ENCODE measurements at places on chromosomes 6 and 20. TPM values are rescaled to one million over a fixed set of nuclear protein-coding genes. Genes with fewer than 3 reads are reported as not detected.

The RAB44 gene
- not detected for total RNA-seq

The TFAP2A gene
- 9.0 TPM for total RNA-seq

The SIM1 gene
- total RNA-seq, result not detected

The SMOC2 gene
- not detected for total RNA-seq

The CST1 gene
- total RNA-seq, result 0.68 TPM

The MICB gene
- total RNA-seq, result 34.4 TPM

The ULBP1 gene
- 0.20 TPM for total RNA-seq

The ZBTB12 gene
- total RNA-seq, result 1.4 TPM

GRCh38 chr6:148517470-148517869 is 174.8 kb downstream of the SASH1 start:
- DNase-seq, result no peak

- DNase-seq, result no peak
These were observed 19.2 kb upstream of the LMBRD1 start for GRCh38 chr6:69816026-69816425.

DNA sequence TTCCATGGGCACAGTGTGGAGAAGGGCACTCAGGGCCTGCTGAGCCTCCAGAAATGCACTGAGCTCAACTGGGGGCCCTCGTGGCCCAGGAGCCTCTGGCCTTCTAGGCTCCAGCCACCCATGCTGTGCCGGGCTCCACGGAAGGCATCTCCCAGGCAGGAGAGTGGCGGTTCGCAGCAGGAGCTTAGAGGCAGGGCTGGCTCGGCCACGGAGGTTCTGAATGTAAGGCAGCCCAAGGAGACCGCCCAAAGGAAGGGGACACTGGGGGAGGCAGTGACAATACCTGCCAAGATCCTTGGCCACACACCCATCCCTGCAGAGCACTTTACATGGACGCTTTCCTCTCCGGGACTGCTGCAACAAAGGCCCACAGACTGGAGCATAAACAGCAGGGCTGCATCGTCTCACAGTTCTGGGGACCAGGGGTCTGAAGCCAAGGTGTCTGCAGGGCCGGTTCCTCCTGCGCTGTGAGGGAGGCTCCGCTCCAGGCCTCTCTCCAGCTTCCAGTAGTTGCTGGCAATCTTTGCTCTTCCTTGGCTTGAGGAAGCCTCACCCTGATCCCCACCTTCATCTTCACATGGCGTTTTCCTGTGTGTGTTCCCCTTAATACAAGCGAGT is 128.2 kb upstream of the CDH4 start:
- no peak for DNase-seq

DNA sequence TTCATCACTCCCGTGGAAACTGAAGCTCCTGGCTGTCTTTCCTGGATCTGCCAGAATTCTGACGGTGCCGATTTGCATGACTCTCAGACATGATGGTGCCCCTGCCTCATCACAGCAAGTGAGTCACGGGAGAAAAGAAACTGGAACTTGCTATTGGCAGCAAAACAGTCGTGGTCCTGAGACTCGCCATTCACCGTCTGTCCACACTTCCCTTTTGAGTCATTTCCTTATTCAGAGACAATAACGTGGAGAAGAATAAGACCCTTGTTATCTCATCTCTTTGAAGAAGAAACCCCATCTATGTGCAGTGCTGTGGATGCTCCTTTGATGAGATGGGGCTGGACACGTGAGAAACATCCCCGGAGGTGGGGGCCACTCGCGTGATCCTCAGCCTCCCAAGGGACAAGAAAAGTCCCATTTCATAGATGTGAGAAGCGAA is 4.2 kb downstream of the GPR31 start:
- peak; percentile 80 for DNase-seq

DNA sequence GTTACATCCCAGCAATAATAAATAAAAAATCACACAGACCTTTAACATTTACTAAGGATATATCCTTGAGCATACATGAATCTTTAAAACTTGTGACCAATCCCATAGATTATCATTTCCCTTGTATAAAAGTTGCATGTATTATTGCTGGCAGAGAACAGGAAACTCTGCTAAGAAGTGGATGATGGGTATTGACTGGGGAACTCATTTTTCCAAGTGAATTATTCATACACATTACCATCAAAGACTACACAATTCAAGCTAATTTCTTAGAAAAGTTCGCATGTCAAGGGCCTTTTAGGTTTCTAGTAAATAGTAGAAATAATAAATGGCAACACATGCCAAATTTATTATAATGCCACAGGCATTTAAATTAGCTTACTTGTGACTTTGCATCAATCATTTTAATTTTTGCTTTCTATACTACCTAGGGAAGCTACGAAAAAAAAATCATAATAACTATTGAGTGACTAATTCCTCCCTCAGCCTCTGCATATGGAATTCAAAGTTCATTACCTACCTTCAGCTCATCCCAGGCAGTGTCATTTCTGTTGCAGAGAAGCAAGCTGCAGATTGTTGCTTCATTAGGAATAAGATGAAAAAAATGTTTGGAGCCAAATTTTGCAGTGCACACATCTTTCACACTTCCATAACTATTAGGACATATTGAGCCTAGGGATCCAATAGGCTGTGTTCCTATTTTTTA is 25.8 kb downstream of the MKKS start:
- DNase-seq, result no peak

- DNase-seq, result no peak
These were observed 10.9 kb upstream of the SLC22A7 start for GRCh38 chr6:43286980-43287716.

DNA sequence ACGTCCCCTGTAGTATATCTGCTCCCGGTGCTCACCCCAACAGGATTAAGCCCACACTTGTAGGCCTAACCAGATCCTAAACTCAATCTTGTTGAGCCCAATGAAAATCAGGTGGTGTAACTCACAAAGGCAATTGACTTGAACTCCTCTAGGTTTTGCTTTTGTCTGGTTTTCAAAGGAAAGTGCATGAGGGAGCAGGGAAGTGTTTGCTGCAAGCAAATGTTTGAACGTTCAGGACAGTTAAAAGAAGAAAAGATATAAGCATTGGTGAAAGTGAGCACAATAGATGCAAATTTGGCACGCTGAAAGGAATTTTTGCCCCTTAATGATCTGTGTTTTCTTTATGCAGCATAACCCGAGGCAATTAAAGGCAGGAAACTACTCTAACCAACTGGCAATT is 212.6 kb downstream of the PLCB1 start:
- DNase-seq, result no peak

- DNase-seq, result no peak
These were observed 39.4 kb upstream of the ZBP1 start for GRCh38 chr20:57659517-57660180.

DNA sequence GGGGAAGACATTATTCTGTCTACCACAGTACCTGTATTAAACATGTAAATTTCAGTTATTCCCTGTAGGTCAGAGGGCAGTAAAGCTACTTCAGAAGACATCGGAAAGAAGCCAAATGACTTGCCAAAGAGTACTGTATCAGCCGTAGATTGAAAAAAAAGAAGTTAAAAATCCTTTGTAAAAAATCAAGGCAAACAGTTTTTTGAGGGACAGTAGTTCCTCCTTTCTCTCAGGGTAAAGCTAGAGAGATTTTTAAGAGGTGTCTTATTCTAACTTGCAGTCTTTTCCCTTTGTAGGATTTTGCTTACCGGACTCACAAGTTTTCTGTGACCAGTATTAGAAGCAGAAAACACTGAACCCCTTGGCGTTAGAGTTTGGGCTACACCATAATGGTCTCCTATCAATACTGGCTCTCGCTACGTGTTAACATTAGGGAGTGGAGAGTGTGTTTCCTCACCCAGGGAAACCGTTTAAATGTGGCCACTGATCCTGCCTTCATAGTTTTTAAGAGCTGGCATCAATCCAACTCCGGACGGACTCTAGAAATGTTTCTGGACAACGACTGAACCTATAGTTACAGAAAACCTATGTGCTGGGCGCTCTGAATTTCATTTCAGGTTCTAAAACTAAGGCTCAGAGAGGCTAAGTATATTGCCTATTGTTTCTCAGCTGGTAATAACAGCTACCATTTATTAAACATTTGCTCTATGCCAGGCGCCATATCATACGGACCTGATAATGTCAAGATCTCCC is 1.3 kb upstream of the ASXL1 start:
- peak; percentile 52 for DNase-seq

- no peak for DNase-seq
These were observed 19.2 kb upstream of the PTGIS start for GRCh38 chr20:49587111-49587570.

GRCh38 chr20:63452821-63453523 is 19.5 kb downstream of the KCNQ2 start:
- DNase-seq, result peak; percentile 30

DNA sequence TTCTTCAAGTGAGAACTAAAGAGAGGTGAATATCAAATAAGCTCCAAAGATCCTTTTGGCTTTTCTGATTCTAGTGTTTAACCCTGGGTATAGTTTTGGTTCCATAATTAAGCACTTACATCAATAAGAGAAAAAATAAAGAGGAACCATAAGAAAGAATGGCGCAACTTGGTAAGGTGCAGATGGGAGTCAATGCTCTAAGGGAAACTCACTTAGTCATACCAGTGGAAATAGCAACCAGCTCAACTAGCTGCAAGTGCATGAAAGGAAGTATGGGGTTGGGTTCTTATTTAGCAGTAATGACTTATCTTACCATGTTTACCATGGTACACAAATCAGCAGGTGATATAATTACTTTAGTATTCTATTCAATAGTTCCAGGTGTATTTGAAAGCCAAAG is 296.5 kb upstream of the RUNX2 start:
- no peak for DNase-seq
